Transverse colon (tissue), 4 donors: ENCODE measurements at places on chromosomes 12 and 14. TPM values are rescaled to one million over a fixed set of nuclear protein-coding genes. Genes with fewer than 3 reads are reported as not detected.

Gene NGB
- not detected for total RNA-seq

GRCh38 chr14:72758420-72758819 lies 135.5 kb downstream of the DPF3 start:
- no peaks in the 10 kb centered on the region for H3K4me1 ChIP-seq
- DNase-seq: no peak
- H3K4me3 ChIP-seq: no peak overlapping the region
- no peaks in the 10 kb centered on the region for H3K27me3 ChIP-seq
- H3K27ac ChIP-seq: no peak overlapping the region
- no peaks in the 10 kb centered on the region for H3K36me3 ChIP-seq

Gene FGD6
- total RNA-seq: 25.0 TPM

GRCh38 chr14:54606178-54606577 lies 39.2 kb downstream of the SAMD4A start:
- H3K4me1 ChIP-seq: peaks cover 10% of the 10 kb centered on the region
- no peaks in the 10 kb centered on the region for H3K27me3 ChIP-seq
- H3K36me3 ChIP-seq: no peaks in the 10 kb centered on the region
- H3K4me3 ChIP-seq: no peak overlapping the region
- no peak for DNase-seq

DNA sequence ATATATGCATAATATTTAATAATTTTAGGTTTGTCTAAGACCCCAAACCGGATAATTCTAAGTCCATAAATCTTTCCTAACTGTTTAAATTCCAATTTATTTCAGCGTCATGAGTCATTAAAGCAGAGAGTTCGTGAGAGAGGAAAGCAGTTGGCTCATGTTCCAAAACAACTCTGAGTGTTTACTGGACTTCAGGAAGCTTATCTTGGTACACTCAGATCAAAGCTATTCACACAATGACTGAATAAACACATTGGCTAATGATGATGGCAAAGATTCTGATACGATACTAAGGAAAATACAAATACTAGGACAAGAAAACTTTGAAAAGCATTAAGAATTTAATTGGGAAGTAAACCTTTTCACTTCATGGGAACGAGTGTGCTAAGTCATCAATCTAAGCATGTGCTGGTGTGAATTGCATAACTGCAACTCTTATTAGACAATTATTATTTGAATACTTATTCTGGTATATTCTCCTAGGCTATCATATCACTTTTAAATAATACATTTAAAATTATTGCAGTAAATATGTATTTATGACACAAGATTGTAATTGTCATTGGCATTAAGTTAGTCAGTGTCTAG lies 34.8 kb upstream of the CLEC14A start:
- no peaks in the 10 kb centered on the region for H3K36me3 ChIP-seq
- no peaks in the 10 kb centered on the region for H3K4me1 ChIP-seq
- no peaks in the 10 kb centered on the region for H3K27me3 ChIP-seq
- DNase-seq: no peak
- H3K27ac ChIP-seq: no peak overlapping the region
- no peak overlapping the region for H3K4me3 ChIP-seq

Gene CLEC4D
- not detected for total RNA-seq

GRCh38 chr12:121778567-121779421 lies 14.7 kb downstream of the RHOF start:
- H3K27me3 ChIP-seq: no peaks in the 10 kb centered on the region
- DNase-seq: no peak
- no peak overlapping the region for H3K27ac ChIP-seq
- H3K36me3 ChIP-seq: no peaks in the 10 kb centered on the region
- no peak overlapping the region for H3K4me3 ChIP-seq

Gene REM2
- 0.27 TPM for total RNA-seq

- H3K36me3 ChIP-seq: no peaks in the 10 kb centered on the region
- H3K27ac ChIP-seq: no peak overlapping the region
- H3K4me1 ChIP-seq: no peaks in the 10 kb centered on the region
- H3K4me3 ChIP-seq: no peak overlapping the region
- DNase-seq: no peak
Observed at GRCh38 chr14:64536488-64537245, 3.9 kb upstream of the HSPA2 start.

DNA sequence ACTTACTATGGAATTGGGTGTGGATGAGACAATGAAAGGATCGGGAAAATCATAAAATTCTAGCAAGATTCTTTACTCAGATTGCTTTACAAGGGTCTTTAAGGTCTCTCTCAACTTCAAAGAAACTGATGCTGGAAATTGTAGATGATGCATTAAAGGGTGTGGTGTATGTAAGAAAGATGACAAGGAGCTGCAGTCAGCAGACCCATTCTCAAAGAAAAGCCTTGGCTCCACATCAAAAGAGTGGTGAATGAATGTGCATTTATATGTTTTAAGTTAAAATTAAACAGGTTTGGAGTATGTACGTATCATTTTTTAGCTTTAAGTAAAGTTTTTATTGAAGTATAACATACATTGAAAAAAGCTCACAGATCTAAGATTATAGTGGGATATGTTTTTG lies 194.5 kb downstream of the C12orf75 start:
- peaks cover 6% of the 10 kb centered on the region for H3K4me1 ChIP-seq
- no peak overlapping the region for H3K4me3 ChIP-seq
- no peak overlapping the region for H3K27ac ChIP-seq
- no peaks in the 10 kb centered on the region for H3K27me3 ChIP-seq

DNA sequence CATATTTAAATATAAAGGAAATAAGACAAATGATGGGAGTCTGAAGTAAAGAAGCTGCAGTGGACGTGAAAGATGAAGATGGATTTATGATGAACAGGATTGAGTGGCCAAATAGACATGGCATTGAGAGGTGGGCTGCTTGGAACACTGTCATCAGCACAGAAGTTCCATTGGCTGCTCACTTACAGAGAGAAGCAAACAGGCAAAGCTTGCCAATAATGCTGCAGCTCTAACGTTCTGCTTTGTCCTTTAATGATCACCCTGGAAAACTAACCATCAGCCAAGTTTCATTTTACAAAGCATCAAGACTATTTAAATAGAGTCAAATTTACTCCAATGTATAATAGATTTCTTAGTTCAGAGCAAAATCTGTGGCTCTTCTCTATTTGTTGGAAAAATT lies 721.4 kb downstream of the TMTC2 start:
- H3K4me3 ChIP-seq: no peak overlapping the region
- H3K27me3 ChIP-seq: no peaks in the 10 kb centered on the region
- H3K27ac ChIP-seq: no peak overlapping the region
- DNase-seq: no peak

GRCh38 chr12:91224401-91224800 lies 41.8 kb upstream of the DCN start:
- no peaks in the 10 kb centered on the region for H3K4me1 ChIP-seq
- no peaks in the 10 kb centered on the region for H3K27me3 ChIP-seq
- no peak overlapping the region for H3K4me3 ChIP-seq
- no peaks in the 10 kb centered on the region for H3K36me3 ChIP-seq
- DNase-seq: no peak

GRCh38 chr12:27772328-27773049 lies 7.5 kb upstream of the KLHL42 start:
- no peaks in the 10 kb centered on the region for H3K36me3 ChIP-seq
- H3K4me1 ChIP-seq: no peaks in the 10 kb centered on the region
- no peak overlapping the region for H3K4me3 ChIP-seq
- H3K27me3 ChIP-seq: no peaks in the 10 kb centered on the region

DNA sequence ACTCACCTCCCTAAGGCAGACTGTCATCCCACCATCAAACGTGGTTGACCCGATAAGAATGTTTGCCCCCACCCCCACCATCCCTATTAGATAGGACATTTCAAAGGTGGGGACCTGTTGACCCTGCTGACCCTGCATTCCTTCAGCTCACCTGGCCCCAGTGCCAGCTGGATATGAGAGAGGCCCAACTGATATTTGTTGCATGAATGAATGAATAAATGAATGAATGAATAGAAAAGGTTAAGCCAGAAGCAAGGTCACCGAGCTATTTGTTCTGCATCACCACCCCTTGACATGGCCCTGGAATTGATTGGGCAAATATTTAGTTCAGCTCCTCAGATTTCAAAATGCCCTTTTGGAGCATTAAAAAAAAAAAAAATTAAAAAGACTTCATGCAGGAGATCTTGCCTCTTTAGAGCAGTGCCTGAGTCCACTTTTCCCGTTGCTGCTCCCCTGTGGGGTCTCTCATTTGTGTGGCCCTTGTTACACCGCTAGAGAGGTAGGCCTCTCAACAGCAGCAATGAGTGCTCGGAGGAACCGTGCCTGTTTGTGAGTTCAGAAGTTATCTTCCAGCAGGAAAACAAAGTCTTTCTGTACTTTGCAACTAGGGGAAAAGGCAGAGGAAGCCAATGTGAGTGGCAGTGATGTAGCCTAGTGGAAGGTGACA lies 8.5 kb upstream of the SERPINA5 start:
- H3K27ac ChIP-seq: no peak overlapping the region
- H3K36me3 ChIP-seq: no peaks in the 10 kb centered on the region
- H3K4me3 ChIP-seq: no peak overlapping the region
- peaks cover 2% of the 10 kb centered on the region for H3K4me1 ChIP-seq
- H3K27me3 ChIP-seq: no peaks in the 10 kb centered on the region
- DNase-seq: no peak

Gene FBXW8
- total RNA-seq: 29.9 TPM

GRCh38 chr14:101066826-101067510 lies 163.4 kb upstream of the RTL1 start:
- no peaks in the 10 kb centered on the region for H3K27me3 ChIP-seq
- H3K36me3 ChIP-seq: no peaks in the 10 kb centered on the region
- peak; percentile 1 for DNase-seq

Gene LMO3
- 9.2 TPM for total RNA-seq

Gene SDSL
- 14.1 TPM for total RNA-seq

- no peak overlapping the region for H3K4me3 ChIP-seq
- no peaks in the 10 kb centered on the region for H3K27me3 ChIP-seq
- H3K36me3 ChIP-seq: no peaks in the 10 kb centered on the region
- peaks cover 61% of the 10 kb centered on the region for H3K4me1 ChIP-seq
Observed at GRCh38 chr14:91377700-91378652, 39.6 kb downstream of the CCDC88C start.

DNA sequence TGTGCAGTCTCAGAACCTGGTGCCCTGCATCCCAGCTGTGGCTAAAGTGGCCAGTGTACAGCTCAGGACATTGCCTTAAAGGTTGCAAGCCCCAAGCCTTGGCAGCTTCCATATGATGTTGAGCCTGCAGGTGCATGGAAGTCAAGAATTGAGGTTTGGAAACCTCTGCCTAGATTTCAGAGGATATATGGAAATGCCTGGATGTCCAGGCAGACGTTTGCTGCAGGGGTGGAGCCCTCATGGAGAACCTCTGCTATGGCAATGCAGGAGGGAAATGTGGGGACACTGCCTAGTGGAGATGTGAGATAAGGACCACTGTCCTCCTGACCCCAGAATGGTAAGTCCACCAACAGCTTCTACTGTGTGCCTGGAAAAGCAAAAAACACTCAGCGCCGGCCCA lies 17.9 kb upstream of the CNIH1 start:
- no peaks in the 10 kb centered on the region for H3K36me3 ChIP-seq
- H3K4me3 ChIP-seq: no peak overlapping the region
- no peak overlapping the region for H3K27ac ChIP-seq
- no peaks in the 10 kb centered on the region for H3K27me3 ChIP-seq
- no peak for DNase-seq

Gene LTBP2
- 9.7 TPM for total RNA-seq

- H3K4me1 ChIP-seq: peaks cover 21% of the 10 kb centered on the region
- peak within 1 kb of the TSS; percentile 73 for H3K27ac ChIP-seq
- peak within 1 kb of the TSS; percentile 50 for H3K4me3 ChIP-seq
Observed at GRCh38 chr12:459430-460258, at the start of gene B4GALNT3. Gene B4GALNT3, plus strand, starts transcription at chr12:459939. Its CDS starts 438 bp downstream, at chr12:460377.

Gene CCDC196
- not detected for total RNA-seq

- H3K4me3 ChIP-seq: no peak overlapping the region
- peaks cover 8% of the 10 kb centered on the region for H3K36me3 ChIP-seq
- H3K27ac ChIP-seq: peak overlapping the region; percentile 24
- no peak for DNase-seq
- H3K4me1 ChIP-seq: peaks cover 12% of the 10 kb centered on the region
Observed at GRCh38 chr12:95484524-95484923, 10.6 kb downstream of the METAP2 start.

- no peaks in the 10 kb centered on the region for H3K36me3 ChIP-seq
- H3K27me3 ChIP-seq: no peaks in the 10 kb centered on the region
- no peak overlapping the region for H3K4me3 ChIP-seq
- no peaks in the 10 kb centered on the region for H3K4me1 ChIP-seq
- no peak overlapping the region for H3K27ac ChIP-seq
Observed at GRCh38 chr12:94973221-94973620, 30.3 kb downstream of the NDUFA12 start.

DNA sequence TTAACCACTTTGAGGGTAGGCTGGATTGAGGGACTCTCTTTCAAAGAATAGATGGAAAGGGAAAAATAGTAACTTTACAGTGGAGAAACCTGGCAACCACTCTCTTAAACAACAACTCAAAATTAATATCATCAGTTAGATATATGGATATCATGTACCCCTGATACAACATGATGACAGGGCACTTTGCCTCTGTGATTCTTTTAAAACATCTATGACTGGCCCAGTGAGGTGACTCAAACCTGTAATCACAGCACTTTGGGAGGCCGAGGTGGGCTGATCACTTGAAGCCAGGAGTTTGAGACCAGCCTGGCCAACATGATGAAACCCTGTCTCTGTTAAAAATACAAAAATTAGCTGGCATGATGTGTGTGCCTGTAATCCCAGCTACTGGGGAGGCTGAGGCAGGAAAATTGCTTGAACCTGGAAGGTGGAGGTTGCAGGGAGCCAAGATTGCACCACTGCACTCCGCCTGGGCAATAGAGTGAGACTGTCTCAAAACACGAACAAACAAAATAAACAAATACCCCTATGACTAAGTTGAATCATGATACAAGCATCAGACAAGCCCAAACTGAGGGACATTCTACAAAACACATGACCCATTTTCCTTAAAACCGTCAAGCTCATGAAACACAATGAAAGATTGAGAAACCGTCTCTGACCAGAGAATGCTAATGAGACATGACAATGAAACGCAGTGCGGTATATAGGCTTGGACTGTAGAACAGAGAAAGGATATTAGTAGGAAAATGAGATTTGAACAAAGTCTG lies 26.4 kb upstream of the SLC7A8 start:
- no peak overlapping the region for H3K27ac ChIP-seq
- no peak for DNase-seq
- H3K27me3 ChIP-seq: no peaks in the 10 kb centered on the region
- H3K4me3 ChIP-seq: no peak overlapping the region
- no peaks in the 10 kb centered on the region for H3K36me3 ChIP-seq
- no peaks in the 10 kb centered on the region for H3K4me1 ChIP-seq

GRCh38 chr12:1533205-1533601 lies 61.2 kb downstream of the FBXL14 start:
- H3K27ac ChIP-seq: no peak overlapping the region
- H3K27me3 ChIP-seq: peaks cover 78% of the 10 kb centered on the region
- no peaks in the 10 kb centered on the region for H3K36me3 ChIP-seq

- no peaks in the 10 kb centered on the region for H3K36me3 ChIP-seq
- H3K27me3 ChIP-seq: no peaks in the 10 kb centered on the region
- H3K4me1 ChIP-seq: no peaks in the 10 kb centered on the region
- H3K27ac ChIP-seq: no peak overlapping the region
- no peak overlapping the region for H3K4me3 ChIP-seq
Observed at GRCh38 chr12:68856510-68856909, 48.5 kb downstream of the MDM2 start.

GRCh38 chr14:101808894-101809670 lies 47.6 kb downstream of the PPP2R5C start:
- no peak overlapping the region for H3K4me3 ChIP-seq
- DNase-seq: no peak
- H3K27me3 ChIP-seq: no peaks in the 10 kb centered on the region

- no peaks in the 10 kb centered on the region for H3K36me3 ChIP-seq
- peak overlapping the region; percentile 71 for H3K27ac ChIP-seq
- peaks cover 7% of the 10 kb centered on the region for H3K4me1 ChIP-seq
Observed at GRCh38 chr12:104175726-104176247, 37.8 kb upstream of the NFYB start.
